Activated T-cell treated with anti-CD3 and anti-CD28 coated beads, Interleukin-2, amount 50 U/mL, for 72 hours (primary cell): ENCODE measurements at places on chromosomes 1 and 21. TPM values are rescaled to one million over a fixed set of nuclear protein-coding genes. Genes with fewer than 3 reads are reported as not detected.

The MMP23B gene
- 1.5 TPM for total RNA-seq

GRCh38 chr1:20112279-20113000 lies 6.9 kb downstream of the PLA2G2D start:
- no peak for DNase-seq

GRCh38 chr1:156652131-156652991 lies 10.4 kb downstream of the BCAN start:
- no peak for DNase-seq

GRCh38 chr1:24754229-24754628 lies 9.0 kb downstream of the CLIC4 start:
- DNase-seq, result no peak

GRCh38 chr1:101059945-101060542 lies 34.5 kb upstream of the DPH5 start:
- DNase-seq, result no peak

GRCh38 chr1:47837056-47837830 lies 159.9 kb downstream of the TRABD2B start:
- no peak for DNase-seq

DNA sequence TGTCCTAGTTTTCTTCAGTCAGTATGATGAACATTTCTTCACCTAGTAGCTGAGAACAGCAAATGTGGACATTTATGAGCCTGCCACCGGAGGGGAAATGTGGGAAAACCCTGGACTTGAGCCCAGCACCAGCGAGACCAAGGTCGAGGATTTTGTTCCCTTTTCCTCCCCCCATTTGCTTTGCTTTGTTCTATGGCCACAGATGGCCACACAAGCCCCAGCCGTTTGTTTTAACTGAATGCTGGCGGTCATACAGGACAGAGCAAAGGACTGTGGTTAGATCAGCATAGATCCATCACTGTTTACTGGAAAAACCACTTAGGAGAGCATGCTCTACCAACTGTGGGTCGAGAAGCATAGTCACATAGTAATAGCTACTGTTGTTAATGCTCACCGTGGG lies 20.9 kb downstream of the SH2D2A start:
- DNase-seq, result no peak

DNA sequence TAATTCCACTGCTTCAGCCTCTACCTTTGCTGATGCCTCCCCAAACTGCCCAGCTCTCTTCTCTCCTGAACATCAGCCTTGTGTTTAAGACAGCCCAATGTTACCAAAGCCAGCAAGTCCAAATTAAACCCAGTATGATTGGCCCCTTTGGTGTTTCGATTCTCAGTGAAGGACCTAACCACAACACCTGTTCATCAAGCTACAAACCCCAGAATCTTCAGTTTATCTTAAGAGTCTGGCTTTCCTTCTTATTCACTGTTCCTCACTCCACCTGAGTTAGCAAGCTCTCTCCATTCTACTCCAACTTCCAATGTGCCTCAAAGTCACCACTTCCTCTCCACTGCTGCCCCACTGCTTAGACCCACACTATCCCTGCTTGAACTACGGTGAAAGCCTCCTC lies 25.5 kb upstream of the ITPKB start:
- no peak for DNase-seq

GRCh38 chr21:26843933-26844257 lies 1.3 kb downstream of the ADAMTS1 start:
- DNase-seq, result no peak
